ENCODE measurements at places on chromosomes 12 and 14. TPM values are rescaled to one million over a fixed set of nuclear protein-coding genes. Genes with fewer than 3 reads are reported as not detected.

GRCh38 chr12:33223956-33224355, 215.7 kb downstream of the SYT10 start:
- DNase-seq = no peak

DNA sequence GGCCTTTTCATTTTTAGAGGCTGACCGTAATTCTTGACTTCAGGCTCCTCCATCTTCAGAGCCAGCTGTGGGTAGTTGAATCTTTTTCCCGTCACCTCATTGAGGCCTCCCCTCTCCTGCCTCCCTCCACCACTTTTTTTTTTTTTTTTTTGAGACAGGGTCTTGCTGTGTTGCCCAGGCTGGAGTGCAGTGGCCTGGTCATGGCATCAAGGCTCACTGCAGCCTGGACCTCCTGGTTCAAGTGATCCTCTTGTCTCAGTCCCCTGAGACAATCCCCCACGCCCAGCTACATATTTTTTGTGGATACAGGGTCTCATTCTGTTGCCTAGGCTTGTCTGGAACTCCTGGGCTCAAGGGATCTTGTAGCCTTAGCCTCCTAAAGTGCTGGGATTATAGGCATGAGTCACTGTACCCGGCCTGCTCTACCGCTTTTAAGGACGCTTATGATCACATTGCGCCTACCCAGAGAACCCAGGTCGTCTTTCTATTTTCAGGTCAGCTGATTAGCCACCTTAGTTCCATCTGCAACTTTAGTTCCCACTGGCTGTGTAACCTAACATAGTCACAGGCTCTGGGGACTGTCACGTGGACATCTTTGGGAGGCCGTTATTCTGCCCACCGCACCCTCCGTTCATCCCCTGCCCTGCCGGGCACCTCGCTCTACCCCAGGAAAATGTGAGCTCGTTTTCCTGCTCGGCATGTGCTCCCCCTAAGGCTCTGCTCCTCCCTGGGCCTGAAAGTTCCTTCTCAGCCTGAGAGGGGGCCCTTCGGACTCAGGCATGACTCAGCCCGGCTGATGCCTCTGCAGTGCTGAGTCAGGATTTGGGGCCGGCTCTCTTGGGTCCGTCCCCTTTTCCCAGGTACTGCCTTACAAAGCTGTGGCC, 13.4 kb downstream of the TNFAIP2 start:
- DNase-seq = peak; percentile 79

The TTC6 gene
- total RNA-seq = not detected

GRCh38 chr14:76862546-76863282, 36.5 kb downstream of the LRRC74A start:
- no peak for DNase-seq

The C1S gene
- total RNA-seq = 1,087 TPM

The RD3L gene
- not detected for total RNA-seq
